ENCODE measurements at places on chromosomes 11 and 22.

DNA sequence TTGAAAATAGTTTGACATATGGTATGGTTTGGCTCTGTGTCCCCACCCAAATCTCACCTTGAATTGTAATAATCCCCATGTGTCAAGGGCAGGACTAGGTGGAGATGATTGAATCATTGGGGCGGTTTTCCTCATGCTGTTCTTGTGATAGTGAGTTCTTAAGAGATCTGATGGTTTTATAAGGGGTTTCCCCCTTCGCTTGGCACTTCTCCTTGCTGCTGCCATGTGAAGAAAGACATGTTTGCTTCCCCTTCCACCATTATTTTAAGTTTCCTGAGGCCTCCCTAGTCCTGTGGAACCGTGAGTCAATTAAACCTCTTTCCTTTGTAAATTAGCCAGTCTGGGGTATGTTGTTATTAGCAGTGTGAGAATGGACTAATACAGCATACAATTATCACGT is 7.7 kb downstream of the KCTD21 start:
- no peak for DNase-seq

GRCh38 chr22:43066844-43067385 is 22.3 kb downstream of the TTLL1 start:
- no peak for DNase-seq

DNA sequence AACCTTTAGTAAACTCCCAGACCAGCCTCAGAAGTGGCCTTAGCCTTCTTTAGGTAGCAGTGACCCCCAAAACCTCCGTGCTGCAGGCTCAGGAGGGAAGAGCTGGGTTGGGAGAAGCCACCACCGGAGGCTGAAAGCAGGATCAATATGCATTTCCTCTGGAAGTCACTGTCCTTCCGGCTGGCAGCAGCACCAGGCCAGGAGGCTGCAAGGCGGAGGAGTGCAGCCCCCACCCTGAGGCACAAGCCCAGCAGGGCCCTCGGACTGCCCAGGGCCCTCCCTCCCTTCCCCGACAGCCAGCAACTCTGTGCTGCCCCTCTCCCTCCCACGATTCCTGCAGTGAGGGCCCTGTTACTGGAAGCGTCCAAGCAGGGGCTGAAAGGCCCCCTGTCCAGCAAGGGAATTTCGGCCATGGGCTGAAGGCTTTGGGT is 3.2 kb upstream of the NRXN2 start:
- no peak for DNase-seq

GRCh38 chr22:42433754-42434682 is 1.8 kb upstream of the NFAM1 start:
- DNase-seq, result no peak

- DNase-seq, result no peak
These were observed 46.7 kb upstream of the SCUBE2 start for GRCh38 chr11:9138133-9138453.

DNA sequence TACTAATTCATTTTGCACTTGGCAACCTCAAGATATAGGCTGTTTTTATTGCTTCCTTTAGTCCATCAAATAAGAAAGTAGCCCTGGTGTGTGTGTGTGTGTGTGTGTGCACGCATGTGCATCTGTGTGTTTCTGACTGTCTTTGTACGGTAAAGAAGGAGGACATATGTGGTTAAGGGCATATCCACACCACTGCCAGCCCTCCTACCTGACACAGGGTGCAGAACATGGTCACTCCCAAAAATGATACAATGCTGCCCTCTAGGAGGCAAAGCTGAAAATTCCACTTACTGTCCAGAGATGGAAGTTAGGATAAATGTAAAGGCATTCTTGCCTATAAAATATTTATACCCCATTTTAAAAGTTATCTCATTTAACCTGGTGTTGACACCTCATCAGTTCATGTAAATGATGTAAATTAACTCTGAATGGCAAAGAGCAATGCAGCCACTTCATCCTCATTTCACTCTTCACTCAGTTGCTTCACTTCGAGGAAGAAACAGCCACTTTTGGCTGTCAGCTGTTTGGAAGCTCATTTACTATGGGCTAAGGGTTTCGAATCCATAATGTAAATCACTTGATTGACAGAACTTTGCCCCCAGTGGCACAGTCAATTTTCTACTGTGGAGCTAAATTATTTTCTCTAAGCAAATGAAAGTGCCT is 83.1 kb upstream of the MTNR1B start:
- no peak for DNase-seq

DNA sequence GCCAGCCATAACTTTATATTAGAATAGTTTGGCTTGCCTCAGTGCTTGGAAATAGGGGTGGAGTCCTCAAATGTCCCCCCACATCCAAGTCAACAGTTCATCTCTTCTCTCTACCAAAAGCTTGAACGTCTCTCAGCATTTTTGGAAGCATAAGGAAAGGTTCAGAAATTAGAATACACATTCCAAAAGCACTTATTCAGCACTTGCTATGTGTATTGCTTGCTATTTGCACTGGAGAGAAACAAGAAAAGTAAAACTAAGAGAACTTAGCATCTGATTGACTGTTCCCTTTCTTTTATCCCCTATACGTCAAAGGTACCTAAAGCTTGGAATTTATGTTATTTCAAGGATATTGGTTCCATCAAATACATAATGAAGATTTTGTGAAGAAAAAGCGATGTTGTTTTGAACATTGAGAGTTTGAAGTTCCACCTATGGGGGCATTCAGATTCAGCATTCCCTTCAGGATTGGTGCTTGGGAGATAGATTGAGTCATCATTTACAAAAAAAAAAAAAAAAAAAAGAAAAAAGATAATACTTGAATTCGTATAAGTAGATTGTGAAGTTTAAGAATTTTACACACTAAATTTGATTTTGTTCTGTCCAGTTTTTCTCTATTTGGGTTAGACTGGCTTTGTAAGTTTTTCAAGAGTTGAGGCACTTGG is 1.3 kb downstream of the TBRG1 start:
- DNase-seq, result no peak

DNA sequence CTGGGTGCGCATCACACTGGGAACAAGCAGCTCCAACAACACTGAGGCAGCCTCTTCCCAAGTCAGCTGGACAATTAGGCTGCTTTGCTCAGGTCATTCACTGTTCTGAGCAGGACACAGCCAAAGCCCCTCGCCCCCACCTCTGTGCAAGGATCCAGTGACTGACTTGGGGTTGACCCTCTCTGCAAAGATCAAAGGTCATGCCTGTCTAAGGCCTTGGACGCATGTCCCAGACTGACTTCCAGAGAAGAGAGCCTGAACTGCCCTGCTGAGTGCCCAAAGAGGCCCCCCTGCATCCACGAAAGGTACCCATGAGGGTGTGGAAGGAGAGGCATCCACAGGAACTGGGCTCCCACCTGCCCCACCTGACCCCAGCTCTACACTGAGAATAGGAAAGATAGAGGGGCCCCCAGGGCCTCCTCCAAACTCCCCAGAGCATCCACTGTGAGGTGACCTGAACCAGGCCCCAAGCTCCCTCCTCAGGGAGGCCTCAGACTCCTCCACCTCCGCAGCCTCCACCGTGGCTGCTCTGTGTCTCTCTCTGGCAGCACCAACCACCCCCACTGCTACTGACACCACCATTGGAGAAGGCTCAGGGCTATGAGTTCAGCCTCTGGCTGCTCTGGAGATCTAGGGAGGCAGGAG is 53.5 kb downstream of the IGLL5 start:
- no peak for DNase-seq

DNA sequence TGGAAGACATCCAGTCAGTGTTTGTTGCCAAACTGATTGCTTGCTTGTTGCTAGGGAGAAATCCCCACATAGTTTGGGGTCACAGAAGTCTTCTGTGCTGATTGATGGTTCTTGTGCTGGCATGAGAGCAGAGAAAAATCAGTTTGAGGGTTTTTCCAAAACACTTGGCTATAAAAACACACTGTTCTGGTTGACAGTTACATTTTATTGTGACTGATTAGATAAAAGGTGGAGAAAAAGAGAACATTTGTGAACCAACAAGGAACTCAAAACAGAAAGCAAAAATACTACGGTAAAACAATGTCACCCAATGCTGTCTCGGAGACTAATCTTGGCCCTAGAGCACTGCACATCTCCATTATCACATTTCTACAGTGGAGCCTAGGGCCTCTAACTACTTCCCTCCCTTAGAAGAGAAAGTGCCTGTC is 14.4 kb upstream of the EIF4G2 start:
- no peak for DNase-seq

- no peak for DNase-seq
These were observed 2.0 kb downstream of the FBLN1 start for GRCh38 chr22:45504373-45505341.

DNA sequence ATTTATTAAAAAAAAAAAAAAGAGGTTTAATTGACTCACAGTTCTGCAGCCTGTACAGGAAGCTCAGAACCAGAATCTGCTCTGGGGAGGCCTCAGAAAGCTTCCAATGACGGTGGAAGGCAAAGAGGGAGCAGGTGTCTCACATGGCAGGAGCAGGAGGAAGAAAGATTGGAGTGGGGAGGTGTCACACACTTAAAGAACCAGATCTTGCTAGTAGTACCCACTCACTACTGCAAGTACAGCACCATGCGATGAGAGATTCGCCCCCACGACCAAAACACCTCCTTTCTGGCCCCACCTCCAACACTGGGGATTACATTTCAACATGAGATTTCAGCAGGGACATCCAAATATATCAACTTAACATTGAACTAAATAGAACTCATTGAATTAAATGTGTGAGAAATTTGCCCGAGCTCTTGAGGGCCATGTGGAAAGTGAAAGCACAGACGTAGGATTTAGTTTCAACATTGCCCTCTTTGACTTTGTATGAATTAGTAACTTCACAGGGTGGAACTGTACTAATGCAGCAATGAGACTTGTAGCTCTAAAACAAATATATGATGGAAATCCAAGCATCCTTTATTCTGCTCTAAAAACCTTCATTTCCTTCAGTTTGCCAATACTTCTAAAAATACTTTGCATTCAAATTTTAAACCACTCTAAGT is 628.2 kb downstream of the FAM181B start:
- no peak for DNase-seq

GRCh38 chr22:47795477-47796127 is 1033.2 kb downstream of the TBC1D22A start:
- no peak for DNase-seq

DNA sequence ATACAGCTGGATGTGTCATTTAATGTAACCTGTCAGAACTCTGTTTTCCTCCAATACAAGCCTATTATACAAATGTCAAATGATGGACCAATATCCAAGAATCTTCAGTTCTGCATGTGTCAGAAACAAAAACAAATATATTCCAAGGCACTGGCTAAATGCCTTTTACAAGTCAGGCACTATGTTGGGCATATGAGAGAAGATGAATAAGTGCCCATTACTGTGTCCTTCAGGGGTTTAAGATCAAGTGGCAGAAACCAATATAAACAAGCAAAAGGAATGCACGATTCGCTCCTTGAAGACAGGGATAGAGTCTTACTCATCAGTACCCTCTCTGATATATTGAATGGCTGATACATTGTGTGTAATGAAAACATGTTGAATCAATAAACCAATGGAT is 254.4 kb downstream of the TTC28 start:
- DNase-seq, result no peak

DNA sequence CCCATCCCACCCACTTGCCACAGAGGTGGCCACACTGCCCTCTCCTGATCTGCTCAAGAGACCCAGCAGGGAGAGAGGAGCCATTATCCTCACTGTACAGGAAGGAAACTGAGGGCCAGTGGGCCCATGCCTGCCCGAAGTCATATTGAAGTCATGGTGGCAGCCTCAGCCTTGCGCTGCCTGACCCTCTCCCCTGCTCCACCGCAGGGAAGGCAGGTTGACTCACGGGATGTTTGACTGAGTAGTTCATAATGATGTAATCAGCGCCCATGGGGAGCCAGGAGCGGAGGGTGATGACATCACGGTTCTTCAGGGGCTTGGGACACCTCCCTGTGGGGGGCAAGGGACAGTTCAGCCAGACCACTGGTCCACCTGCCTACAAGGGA is 6.1 kb upstream of the ARAP1 start:
- no peak for DNase-seq

DNA sequence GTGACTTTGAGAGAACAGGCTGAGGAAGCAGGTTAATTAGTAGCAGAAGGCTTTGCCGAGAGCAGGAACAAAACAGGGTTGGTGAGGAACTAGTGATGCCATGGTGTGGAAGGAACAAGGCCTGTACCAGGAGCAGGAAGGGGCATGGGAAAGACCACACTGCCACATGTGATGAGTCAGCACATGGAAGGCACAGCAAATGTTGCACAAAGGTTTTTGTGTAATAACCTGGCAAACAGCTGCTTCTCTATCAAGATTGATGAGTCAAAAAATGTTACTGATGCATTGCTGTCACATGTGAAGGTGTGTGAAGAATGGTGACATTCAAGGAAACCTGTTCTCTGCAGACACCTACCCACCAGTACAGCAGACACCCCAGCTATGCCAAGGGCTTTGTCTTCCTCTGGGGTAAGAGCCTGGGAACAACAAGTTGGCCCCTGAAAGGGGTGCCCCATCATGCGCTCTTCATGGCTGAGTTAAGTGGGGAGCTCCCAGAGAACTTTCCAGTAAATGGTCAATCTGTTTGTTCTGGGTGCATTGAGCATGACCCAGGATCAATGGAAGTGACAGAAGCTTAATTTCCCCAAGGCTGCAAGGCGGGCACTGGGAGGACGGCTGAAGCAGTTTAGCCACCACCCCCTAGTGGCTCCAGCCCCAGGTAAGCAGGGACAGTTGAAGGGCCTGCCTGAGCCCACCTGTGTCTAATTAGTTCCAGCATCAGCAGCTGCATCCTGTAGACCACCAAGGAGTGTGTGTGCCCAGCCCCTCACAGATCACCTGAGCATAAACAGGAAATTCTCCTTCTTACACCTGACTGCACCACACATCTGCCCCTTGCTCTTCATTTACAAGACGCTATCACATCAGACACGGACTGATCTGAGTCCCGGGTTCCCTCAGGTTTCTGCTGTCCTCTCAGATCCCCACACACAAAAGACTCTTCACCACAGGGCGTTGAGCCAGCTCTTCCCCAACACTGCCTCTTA is 47.6 kb downstream of the GGTLC2 start:
- no peak for DNase-seq

DNA sequence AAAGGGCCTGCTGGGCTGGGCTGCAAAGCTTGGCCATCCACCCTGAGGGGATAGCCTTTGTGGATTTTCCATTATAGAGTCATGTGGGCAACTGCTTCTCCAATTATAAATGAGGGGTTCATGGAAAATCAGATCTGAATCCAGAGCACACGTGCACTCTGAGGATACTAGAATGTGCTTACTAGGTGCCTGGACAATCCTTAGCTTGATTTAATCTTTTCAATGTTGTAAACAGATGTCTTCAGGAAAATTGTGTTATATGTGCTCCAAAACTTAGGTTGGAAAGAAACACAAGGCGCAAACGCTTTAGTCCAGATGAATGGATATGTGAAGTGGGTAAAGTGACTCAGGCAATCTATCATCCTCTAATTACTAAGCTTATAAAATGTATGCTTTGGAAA is 92.0 kb downstream of the SLC17A6 start:
- no peak for DNase-seq

- DNase-seq, result no peak
These were observed 121.5 kb downstream of the RRAS2 start for GRCh38 chr11:14237444-14237961.

- peak; percentile 64 for DNase-seq
These were observed 694 bp downstream of the TMEM123 start for GRCh38 chr11:102451681-102452460.
